ENCODE measurements at places on chromosomes 6 and 20. TPM values are rescaled to one million over a fixed set of nuclear protein-coding genes. Genes with fewer than 3 reads are reported as not detected.
A peak's percentile ranks its signal among the peaks of the same experiment; 100 is the strongest.

DNA sequence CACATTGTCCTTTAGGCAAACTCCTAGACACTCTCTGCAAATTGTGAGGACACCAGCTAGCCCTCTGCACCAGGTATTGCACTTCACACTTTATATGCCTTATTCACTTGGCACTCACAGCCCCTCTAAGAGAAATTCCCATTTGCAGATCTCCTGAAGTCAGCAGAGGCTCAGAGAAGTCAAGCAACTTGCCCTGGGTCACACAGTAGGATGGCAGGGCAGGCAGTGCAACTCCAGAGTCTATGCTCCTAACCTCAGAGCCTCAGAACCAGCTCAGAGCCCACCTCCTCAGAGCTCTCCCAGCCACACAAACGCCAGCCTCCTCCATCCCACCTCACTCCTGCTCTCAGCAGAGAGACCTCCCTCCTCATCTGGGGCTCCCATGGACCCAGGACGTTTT lies 52.4 kb upstream of the BLCAP start:
- no peak for DNase-seq

DNA sequence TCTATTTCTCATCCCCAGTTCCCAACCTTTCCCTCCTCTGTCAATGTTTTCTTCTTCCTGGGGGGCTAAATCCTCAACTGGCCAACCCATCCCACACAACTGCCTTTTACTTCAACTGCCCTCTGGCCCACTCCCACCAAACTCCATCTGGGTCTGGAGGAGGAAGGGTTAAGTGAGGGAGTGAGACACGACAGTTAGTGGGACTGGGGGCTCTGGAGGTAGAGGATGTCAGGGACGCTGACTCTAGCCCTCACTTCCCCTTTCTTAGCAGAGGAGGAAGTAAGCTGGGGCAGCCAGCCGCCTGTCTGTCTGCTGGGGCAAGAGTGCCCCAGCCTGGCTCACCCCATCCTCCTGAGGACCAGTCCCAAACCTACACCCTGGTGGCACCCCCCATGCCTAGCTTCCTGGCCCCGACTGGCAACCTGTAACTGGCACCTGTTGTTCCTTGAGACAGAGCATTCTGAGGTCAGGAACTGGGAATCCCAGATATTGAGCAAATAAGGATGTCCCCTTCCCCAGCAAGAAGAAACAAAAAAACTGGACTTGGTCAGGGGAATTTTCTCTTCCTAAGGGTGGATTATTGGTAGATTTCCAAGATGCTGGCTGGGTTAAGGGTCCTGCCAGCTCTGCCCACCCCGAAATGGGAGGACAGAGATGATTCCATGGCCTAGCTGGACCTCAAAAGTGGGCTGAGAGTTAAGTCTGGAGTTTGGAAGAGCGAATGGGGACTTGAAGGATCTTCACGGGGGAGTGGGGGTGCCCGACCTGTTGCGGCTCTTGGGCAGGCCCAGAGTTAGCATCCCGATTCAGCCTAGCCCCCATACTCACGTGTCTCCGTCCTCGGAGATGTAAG lies 971 bp downstream of the NFKBIE start:
- DNase-seq = no peak

GRCh38 chr6:10721850-10722569 lies 860 bp upstream of the TMEM14C start:
- DNase-seq = no peak

DNA sequence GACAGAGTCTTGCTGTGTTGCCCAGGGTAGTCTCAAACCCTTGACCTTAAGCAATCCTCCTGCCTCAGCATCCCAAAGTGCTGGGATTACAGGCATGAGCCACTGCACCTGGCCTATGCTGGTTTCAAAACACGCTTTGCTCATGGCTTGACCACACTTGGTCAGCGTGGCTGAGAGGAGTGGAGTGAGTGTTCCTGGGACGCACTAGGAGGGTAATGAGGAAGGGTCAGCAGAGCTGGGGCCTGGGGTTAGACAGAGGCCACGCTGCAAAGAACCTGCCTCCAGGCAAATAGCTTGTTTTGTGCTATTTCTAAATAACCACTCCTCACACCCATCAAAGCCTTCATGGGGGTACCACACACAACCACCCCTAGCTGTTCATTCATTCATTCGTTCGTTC lies 77.9 kb upstream of the TOX2 start:
- DNase-seq = no peak

- no peak for DNase-seq
Observed at GRCh38 chr6:28816339-28816908, 107.4 kb downstream of the TRIM27 start.

DNA sequence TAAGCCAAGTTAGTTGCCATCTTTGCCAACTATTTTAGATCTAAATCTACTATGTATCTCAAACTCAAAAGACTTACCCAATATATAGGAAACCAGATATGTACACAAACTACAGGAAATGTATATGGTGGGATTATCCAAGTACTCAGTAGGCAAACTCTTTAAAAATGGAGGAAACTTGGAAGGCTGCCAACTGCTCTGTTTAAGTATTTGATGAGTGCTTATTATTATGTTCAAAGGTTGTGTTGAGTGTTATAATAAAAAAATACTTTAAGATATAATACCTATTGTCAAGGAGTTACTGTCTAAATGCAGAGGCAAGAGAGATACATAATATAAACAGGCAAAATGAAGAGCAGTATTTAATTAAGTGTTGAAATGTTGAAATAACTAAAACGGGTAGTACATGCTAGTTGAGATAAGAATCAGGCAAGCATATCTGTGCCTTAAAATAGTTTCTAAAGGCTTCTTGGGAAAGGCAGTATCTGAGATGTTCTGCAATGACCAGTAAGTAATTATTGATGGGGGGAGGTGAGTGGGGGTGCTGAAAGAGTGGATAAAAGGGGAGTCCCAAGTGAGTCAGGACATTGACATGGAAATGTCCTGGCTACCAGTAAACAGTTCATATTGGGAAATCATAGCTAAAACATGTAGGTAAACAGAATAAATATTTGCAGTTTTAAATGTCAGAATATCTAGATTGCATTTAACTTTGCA lies 6.5 kb upstream of the DST start:
- DNase-seq = no peak

DNA sequence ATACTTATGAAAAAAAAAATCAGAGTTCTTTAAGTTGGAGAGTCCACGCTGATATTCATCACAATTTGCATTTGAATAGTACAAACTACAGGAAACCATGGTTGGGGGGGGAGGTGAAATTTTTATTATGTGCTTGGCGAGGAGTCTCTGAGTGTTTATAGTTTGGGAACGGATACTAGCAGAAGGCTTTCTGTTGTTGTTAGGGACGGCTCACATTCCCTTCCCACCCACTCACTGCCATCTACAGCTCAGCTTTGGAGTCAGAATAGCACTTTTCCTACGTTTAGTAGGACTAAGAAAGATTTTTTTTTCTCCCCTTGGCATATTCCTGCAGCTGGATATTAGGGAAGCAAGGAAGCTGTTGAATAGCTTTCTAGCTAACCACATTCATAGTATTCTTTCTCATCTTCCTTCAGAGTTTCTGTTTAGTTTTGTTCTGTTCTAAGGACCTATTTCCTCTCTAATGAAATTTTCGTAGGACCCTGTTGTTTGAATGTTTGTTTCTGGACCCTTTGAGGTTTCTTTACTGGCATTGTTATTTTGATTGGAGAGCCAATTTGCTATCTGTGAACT lies 235.1 kb upstream of the ZNF217 start:
- DNase-seq = peak; percentile 63

The MLIP gene
- 1.1 TPM for total RNA-seq

The LGSN gene
- not detected for total RNA-seq

Data from lung microvascular endothelial cell (primary cell).